ENCODE measurements at places on chromosomes 3 and 15.

DNA sequence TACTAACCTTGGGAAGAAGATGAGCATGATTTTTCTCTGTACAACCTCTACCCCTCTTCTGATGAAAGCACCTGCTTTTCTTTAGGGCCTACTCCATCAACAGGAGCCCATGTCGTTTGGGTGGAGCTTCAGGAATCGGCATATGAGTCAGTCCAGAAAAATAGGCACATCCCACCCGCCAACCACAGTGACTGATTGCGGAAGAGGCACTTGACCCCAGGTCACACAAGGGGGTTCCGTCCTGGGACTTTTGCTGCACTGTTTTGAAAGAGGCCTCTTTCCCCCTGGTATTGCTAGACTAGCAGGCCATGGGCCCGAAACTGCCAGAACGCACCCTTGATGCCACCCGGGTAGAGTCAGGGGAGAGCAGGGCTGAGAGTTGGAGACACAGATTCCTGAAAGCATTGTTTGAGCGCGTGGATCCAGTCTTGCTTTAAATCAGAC is 19.3 kb upstream of the NRROS start:
- peak; percentile 41 for DNase-seq

DNA sequence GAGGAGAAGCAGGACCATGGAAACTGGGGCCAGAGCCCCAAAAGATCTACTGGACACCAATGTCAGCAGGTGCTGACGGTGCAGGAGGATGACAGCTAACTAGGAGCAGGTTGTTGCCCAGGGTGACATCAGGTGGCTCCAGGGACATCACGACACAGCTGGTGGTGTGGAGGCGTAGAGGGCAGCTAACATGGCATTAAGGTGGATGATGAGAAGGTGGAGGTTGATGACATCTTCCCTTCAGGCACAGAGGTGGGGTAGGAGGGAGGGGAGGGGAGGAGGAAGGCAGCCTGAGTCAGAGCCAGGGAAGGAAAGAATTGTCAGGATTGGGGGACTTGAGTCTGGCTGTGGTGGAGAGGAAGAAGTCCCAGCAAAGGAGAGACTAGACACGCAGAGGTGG is 1.5 kb upstream of the EPHB1 start:
- DNase-seq: no peak

DNA sequence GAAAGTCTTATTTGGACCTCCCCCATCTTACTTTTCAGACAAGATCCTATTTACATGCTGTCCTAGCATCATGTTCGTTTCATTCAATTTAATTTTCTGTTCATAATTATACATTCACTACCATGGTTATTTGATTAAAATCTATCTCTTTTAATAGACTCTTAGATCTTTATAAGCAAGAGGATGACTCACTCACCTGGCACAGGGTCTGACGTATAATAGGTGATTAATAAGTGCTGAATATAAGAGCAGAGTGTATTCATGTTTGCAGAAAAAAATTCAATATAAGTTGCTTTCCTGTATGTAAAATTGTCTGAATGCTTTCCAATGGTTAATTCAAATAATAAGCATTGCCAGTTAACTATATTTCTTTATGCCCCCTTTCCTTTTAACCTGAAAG is 165.5 kb upstream of the CBLB start:
- DNase-seq: no peak

DNA sequence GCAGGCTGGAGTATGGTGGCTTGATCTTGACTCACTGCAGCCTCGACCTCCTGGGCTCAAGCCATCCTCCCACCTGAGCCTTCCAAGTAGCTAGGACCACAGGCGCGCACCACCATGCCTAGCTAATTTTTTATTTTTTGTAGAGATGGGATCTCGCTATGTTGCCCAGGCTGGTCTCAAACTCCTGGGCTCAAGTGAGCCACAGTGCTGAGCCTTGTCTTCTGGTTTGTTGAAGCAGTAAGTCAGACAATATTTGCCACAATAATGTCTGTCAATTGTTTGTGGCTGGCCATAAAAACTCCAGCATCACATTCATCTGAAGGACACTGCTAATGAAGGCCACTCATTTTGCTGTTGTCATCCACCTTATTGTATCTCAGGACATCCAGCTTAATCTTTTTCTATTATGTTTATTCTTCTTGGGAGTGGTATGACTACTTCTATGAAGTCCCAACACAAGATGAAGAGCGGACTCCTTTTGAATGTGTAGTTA is 185.9 kb downstream of the FNDC3B start:
- DNase-seq: no peak

Data from KG1 (cell line).